ENCODE measurements at places on chromosomes 13 and 19.

DNA sequence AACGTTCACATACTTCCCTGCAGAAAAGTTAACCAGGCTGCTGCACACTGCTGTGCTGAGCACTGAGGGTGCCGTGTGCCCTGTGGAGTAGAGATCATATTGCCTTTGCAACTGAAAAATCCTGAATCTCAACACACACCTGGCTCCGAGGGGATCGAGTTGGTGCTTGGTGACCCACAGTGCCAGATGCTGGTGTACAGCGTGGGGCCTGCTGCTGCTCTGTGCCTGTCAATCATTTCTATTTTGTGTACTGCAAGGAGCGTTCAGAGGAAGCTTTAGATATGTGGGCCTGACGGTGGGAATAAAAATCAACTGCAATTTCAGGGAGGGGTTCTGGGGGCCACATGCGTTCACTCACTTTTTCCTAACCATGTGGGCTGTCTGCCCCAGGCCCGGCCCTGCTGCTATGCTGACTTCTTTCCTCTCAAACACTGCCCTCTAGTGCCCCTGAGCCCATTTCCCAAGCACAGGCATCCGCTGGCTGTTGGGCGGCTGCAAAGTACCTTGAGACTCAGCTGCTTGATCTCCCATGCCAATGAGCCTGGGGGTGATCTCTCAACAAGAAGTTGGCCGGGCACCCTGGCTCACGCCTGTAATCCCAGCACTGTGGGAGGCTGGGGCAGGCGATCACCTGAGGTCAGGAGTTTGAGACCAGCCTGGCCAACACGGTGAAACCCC is 9.7 kb upstream of the LENG8 start:
- DNase-seq: peak; percentile 52

- no peak for DNase-seq
These were observed 111.8 kb downstream of the ESD start for GRCh38 chr13:46685006-46685730.

DNA sequence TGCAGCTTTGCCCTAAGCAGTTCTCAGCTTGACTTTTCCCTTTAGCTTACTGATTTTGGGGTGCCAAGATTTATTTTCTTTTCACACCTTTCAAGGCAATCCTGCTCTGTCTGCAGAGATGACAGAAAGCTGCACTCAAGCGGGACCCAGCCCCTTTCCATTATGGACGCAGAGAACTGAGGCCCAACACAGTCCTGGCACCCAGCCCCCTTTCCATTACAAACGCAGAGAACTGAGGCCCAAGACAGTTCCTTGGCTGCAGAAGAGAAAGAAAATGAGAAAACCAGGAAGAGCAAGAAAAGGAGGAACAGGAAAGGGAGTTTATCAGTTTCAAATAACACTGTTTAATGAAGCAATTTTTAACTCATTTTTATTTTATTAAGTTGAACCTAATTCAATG is 36.8 kb upstream of the ATP11A start:
- DNase-seq: no peak

- DNase-seq: peak; percentile 61
These were observed 6.5 kb upstream of the OPA3 start for GRCh38 chr19:45591004-45591637.

- DNase-seq: no peak
These were observed 32.6 kb upstream of the POP4 start for GRCh38 chr19:29573486-29573885.

DNA sequence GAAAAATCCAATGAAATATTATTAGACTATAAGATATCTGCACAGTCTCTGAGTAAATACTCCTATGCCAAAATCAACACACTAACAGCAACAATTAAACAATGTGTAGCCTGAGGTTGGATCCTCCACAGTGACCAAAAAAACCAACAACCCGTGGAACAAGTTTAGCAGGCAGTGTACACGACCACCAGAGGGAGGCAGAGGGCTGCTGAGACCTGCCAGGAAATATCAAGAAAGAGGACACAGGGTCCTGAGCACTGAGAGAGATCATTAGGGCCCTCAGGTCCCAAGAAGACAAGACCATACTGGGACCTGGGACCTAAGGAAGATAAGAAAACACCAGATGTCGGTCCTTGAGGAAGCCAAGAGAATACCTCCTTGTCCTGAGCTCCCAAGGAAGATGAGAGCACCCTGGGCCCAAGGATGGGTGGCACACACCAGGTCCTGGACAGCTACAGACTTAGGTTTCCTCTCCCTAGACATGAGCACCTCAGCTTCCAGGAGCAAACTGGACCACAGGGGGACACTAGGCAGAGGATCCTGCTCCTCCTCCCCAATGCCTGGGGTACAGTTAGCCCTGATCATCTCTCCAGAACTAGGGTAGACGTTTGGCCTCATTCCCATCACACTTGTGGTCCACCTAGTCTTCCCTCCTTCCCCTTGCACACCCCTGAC is 822 bp upstream of the ZNF274 start:
- peak; percentile 77 for DNase-seq

DNA sequence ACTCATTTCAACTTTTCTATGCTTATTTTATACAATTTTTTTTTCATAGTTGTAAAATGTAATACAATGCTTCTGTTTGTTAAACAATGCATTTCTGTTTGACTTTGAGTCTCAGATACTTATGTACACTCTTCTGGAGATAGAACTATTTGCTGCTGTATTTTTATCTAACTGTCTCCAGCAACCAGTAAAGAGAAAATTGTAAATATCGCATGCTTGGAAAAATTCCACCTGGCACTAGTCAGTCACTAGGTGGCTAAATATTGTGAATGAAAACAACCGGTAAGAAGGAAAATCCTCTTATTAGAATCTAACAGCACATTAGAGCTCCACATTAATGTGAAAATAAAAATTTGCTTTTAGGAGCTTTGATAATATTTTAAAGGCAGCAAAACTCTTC is 876.5 kb downstream of the PCDH9 start:
- no peak for DNase-seq

GRCh38 chr19:1089891-1090290 is 5.3 kb downstream of the POLR2E start:
- DNase-seq: peak; percentile 49

GRCh38 chr13:71661921-71662320 is 205.1 kb downstream of the DACH1 start:
- no peak for DNase-seq

DNA sequence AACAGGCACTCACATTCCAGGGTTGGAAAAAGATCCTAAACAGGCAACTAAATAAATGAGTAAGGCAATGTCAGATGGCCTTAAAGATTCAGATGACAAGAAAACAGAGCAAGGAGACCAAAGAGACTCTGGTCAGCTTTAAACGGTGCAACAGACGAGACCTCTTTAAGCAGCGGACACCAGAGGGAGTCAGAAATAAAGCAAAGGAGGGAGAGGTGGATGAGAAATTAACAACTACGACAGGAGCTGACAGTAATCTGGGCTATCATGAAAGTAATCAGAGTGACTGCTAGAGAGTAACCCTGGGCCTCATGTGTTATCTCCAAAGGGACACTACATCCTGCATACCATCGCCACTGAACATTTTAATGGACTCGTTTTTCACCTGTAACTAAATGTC is 1.1 kb downstream of the ZNF550 start:
- no peak for DNase-seq

- DNase-seq: no peak
These were observed 88.9 kb downstream of the KDM4B start for GRCh38 chr19:5057860-5058259.

GRCh38 chr13:27269114-27269665 is 1.4 kb upstream of the RASL11A start:
- DNase-seq: no peak

- DNase-seq: no peak
These were observed 165.9 kb downstream of the KLF5 start for GRCh38 chr13:73224703-73225102.

DNA sequence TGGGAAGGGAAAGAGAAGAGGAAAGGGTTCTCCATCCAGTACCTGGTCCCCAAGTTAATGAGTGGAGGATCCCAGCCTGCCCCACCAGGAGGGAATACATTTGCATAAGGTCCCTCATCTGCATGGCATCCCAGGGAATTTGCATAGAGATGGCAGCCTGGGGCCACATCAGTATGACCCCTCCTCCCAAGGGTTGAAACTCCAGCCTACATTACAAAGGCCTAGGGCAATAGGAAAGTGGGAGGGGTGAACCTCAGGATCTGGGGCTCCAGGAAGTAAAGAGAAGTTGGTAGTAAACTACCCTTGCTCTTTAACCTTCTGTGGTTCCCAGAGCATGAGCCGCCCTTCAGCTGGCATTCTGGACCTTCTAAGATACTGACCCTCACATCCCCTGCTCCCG is 6.8 kb upstream of the NECTIN2 start:
- no peak for DNase-seq

GRCh38 chr19:38032951-38033350 is 125.9 kb downstream of the SIPA1L3 start:
- no peak for DNase-seq

DNA sequence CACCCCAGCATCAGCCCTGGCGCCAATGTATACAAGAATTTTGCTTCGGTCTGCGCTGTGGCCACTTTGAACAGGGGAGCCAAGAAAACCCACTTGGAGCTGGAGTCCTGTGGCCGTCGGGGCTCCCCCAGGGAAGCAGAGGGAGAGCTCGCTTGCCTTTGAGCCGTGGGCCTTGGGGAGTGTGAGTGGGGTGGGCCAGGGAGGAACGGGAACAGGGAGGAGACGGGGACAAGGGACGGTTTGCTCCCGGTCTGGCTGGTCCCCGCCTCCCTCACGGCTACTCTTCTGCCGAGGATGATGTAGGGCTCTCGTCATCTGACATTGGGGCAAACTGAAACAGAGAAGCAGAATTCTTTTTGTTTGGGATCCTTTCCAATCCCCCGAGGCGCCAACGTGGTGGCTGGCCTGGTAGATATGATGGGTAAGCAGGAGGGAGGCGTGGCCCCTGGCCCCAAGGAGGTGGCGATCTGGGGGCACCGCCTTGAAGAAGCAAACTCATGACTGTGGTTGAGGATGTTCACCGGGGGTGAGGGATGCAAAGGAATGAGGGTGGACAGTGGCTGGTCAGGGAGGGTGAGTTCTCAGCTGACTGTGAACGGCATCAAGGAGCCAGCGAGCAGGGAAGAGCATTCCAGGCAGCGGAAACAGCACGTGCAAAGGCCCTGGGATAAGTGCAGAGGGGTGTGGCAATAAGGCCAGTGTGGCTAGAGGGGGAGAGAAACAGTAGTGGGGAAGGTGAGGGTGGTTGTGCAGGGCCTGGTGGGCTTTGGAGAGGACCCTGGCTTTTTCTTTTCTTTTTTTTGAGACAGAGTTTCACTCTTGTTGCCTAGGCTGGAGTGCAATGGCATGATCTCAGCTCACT is 10.9 kb upstream of the SPC24 start:
- DNase-seq: no peak

- DNase-seq: no peak
These were observed 149.5 kb downstream of the DCT start for GRCh38 chr13:94329754-94330551.

- no peak for DNase-seq
These were observed 24.1 kb upstream of the RNF113B start for GRCh38 chr13:98201189-98201588.

DNA sequence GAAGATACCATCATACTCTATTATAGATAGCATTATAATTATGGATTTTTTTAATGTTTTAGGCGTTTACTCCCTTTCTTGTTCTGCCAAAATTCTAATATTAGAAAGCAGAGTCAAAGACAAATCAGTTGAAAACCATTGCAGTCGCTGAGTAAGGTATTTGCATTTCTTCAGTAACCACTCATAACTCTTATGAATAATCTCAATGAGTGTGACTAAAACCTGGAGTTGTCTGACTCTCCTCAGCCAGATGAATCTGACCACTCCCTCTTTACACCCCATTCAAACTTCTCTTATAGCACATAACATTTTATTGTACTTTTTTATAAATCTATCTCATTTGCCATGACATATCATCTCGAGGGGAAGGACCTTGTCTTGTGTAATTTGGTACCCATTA is 1006.5 kb downstream of the DIAPH3 start:
- DNase-seq: no peak

- no peak for DNase-seq
These were observed 3.4 kb upstream of the N4BP2L1 start for GRCh38 chr13:32431361-32431760.

DNA sequence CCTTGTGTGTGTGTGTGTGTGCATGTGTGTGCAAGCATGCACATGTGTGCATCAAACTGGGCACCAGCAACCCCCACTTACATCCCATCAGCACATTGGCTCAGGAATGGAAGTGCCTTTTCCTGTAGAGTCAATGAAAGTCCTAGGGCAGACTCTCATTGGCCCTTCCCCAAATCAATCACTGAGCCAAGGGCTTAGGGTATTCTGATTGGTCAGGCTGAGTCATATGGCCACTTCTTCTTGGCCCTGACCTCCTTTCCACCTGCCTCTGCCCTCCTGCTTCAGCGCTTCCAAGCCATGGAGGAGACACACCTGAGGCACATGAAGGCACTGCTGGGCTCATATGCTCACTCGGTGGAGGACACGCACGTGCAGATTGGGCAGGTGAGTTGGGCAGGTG is 20.9 kb downstream of the FCHO1 start:
- no peak for DNase-seq

DNA sequence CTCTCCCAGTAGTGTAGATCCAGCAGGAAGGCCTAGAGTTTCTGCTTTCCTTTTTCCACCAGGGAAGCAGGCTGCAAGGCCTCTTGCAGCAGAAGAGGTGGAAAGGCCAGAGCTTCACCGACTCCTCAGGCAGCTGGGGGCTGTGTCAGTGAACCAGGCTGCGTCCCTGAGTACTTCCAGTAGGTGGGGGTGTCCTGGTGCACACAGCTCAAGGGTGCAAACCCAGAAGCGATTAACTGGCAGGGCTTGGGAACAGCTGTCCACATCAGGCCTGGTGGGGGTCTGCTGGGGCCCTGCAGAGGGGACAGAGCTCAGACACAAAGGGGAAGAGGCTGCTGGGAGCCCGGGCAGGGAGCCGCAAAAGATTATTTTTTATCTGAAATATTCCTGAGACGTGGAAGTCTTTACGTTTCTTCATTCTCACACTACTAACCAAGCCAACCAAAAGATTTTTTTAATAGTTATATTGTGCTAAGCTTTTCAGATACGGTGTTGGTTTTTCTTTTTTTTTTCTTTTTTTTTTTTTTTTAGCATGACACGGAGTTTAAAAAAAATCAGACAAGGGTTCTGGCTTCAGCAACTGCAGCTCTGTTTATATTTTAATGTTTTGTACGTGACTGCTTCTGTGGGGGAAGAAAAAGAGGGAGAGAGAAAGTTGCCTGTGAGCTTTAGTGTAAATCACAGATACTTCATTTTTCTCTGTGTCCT is 11.0 kb downstream of the TSHZ3 start:
- peak; percentile 54 for DNase-seq

- no peak for DNase-seq
These were observed 137.9 kb downstream of the TM9SF2 start for GRCh38 chr13:99639126-99639525.

- DNase-seq: no peak
These were observed 497.1 kb upstream of the ARGLU1 start for GRCh38 chr13:107065036-107065435.

All from activated naive CD4-positive, alpha-beta T cell treated with anti-CD3 and anti-CD28 coated beads, Interleukin-2, amount 10 ng/mL, durations not matched to agents 7 days and 5 days (primary cell).